ENCODE measurements at places on chromosomes 6 and 20.

GRCh38 chr20:23167431-23167830, 81.3 kb upstream of the CD93 start:
- DNase-seq: no peak

DNA sequence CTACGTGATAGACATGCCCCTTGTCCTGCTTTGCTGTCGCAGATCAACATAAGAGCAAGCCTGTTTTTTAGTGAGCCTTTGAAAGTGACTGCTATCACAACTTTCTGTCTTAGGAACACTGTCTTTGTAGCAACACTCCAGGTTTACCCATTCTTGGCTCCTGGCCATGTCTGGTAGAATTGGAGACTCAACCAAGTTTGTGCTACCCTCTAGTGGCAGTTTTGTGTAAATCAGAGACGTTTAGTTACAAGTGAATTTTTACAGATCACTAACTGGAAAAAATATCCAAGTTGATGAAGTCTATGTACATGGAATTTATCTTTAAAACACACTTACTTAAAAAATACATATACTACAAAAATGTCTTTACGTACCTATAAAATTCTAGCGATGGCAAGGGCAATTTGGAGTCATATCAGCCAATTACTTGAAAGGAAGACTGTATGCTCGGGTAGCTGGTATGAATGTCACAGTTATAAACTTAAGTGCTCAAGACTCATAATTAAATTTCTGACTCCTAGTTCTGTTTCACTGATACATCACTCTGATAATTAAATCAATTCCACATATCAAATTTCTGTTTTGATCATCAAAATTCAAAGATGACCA, 101.4 kb downstream of the ADGB start:
- DNase-seq: no peak

- no peak for DNase-seq
Measured at GRCh38 chr6:78749326-78749725, 118.0 kb upstream of the IRAK1BP1 start.

DNA sequence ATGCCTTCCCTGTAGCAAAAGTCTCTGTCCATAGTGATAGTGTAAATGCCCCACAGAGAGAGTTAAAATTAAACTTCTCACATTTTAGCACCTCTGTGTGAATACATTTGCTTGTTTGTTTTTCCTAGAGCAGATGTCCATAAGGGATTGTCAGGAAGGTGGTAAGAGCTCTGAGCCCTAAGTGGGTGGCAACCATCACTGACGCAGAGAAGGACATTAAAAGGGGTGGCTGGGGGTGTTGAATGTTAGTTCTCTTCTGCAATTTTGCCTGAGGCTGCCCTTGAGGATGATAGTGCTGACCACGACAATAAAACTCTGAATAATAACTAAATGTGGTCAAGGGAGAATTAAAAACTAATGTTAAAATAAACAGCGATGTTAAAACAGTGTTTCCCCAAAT, 174.3 kb upstream of the ID4 start:
- DNase-seq: no peak

GRCh38 chr6:136550045-136550329, 235 bp downstream of the MAP7 start:
- DNase-seq: no peak

DNA sequence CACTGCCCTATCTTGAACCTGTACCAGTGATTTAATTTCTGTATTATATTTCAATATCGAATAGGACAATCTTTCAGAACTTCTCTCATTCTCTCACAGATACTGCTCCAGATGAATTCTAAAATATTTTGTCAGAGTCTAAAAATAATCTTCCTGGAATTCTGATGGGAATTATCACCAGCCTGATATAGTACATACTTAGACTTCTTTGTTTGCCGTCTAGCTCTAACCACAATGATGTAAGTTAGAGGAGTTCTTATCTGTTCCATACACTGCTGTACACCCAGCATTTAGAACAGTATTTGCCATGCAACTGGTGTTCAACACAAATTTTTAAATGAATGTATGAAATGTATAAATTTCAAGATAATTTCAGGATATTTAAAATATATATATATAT, 1.3 kb upstream of the HUS1B start:
- DNase-seq: no peak

- no peak for DNase-seq
Measured at GRCh38 chr6:91079969-91080368, 493.1 kb upstream of the MAP3K7 start.

DNA sequence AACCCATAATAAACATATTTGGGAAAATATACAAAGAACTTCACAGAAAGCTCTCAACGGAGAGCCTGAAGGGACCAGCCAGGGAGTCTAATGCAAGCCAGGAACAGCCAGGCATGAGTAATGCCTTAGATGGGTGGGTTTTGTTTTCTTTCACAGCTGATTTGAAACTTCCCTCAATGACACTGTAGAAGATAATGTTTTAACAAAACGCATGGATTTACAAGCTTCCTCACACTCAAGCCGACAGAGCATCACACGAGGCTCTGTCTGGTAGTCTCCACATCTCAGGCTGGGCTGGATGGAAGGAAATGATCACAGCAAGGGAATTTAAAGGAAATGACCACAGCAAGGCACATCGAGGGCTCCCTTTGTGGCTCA, 113.9 kb downstream of the GMPR start:
- no peak for DNase-seq

GRCh38 chr6:4892785-4893485, 110.9 kb downstream of the RPP40 start:
- DNase-seq: no peak

All from D721Med (cell line).